ENCODE measurements at places on chromosomes 6 and 20.

DNA sequence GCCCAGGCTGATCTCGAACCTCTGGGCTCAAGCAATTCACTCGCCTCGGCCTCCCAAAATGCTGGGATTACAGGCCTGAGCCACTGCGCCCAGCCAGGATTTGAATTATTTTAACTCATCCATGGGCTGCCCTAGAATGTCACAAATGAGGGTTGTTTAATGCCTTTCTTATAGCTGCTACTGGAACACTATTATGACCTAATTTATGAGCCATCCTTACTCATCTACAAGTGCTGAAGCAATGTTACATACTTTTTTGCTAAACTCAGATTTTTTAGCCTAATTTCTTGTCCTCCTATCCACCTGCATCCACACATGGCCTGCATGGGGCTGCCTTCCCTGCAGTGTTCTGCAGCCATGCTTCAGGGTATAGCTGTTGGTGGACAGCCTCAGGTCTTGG is 59.9 kb downstream of the RTN4IP1 start:
- no peak for DNase-seq

DNA sequence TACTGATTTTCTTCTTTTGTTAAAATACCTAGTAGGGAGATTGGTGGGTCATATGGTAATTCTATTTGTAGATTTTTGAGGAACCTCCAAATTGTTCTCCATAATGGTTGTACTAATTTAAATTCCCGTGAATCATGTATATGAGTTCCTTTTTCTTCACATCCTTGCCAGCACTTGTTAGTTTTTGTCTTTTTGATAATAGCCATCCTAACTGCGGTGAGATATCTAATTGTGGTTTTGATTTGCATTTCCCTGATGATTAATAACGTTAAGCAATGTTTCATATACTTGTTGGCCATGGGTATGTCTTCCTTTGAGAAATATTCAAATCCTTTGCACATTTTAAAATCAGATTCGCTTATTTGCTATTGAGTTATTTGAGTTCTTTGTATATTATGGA is 110.9 kb downstream of the JAG1 start:
- DNase-seq, result no peak

DNA sequence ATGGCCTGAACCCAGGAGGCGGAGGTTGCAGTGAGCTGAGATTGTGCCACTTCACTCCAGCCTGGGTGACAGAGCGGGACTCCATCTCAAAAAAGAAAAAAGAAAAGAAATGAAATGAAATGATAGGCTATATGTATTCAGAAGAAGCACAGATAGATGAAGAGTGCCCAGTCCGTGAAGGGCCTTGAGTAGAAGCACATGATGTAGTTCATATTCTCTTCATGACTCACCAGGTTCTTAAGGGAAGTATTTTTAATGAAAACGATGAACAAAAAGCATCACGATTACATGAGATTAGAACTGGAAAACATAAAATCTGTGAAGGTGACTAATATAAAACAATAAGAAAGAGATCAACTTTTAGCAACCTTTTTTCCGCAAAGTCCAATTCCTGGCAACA is 29.8 kb downstream of the TPD52L1 start:
- no peak for DNase-seq

GRCh38 chr20:18404172-18404571 is 62.7 kb downstream of the DZANK1 start:
- DNase-seq, result no peak

GRCh38 chr6:142313284-142313683 is 11.5 kb downstream of the ADGRG6 start:
- no peak for DNase-seq

DNA sequence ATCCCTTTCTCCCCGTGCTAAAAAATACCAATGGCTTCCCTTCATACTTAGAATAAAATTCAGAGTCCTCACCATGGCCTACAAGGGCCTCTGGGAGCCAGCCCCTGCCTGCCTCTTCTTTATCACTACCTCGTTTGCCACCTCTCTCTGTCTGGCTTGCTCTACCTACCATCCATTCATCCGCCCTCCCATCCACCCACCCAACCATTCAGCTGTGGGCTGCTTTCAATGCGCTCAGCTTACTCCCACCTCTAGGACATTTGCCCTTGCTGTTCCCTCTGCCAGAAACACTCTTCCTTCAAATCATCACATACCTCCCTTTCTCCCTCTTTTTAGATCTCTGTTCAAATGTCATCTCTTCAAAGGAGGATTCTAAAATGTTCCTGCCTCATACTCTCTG is 44.4 kb downstream of the PACSIN1 start:
- DNase-seq, result no peak

GRCh38 chr6:127115746-127116145 is 2.7 kb upstream of the RSPO3 start:
- DNase-seq, result peak; percentile 84

- no peak for DNase-seq
Measured at GRCh38 chr6:127519469-127519785, 292 bp upstream of the MTCL3 start.

DNA sequence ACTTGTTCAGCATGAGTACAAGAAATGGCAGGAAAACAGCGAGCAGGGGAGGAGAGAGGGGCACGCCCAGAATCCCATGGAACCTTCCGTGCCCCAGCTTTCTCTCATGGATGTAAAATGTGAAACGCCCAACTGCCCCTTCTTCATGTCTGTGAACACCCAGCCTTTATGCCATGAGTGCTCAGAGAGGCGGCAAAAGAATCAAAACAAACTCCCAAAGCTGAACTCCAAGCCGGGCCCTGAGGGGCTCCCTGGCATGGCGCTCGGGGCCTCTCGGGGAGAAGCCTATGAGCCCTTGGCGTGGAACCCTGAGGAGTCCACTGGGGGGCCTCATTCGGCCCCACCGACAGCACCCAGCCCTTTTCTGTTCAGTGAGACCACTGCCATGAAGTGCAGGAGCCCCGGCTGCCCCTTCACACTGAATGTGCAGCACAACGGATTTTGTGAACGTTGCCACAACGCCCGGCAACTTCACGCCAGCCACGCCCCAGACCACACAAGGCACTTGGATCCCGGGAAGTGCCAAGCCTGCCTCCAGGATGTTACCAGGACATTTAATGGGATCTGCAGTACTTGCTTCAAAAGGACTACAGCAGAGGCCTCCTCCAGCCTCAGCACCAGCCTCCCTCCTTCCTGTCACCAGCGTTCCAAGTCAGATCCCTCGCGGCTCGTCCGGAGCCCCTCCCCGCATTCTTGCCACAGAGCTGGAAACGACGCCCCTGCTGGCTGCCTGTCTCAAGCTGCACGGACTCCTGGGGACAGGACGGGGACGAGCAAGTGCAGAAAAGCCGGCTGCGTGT is 11.6 kb downstream of the TNFAIP3 start:
- no peak for DNase-seq

DNA sequence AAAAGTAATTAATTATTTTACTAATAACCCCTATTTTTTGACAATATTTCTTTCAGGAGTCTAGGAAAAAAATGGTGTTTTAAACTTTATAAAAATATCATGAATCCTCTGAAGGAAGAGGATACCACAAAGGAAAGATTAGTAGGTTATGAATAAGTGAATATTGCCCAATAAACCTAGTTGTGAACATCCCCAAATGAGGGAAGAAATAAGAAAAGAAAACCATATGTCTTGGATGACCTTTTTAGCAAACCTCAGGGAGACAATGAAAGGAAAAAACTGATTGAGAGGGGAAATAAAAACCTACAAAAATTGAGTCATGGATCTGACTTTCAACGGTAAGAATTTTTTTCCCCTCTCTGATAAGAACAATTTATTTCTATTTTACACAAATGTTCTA is 34.4 kb downstream of the TENT5A start:
- DNase-seq, result no peak

DNA sequence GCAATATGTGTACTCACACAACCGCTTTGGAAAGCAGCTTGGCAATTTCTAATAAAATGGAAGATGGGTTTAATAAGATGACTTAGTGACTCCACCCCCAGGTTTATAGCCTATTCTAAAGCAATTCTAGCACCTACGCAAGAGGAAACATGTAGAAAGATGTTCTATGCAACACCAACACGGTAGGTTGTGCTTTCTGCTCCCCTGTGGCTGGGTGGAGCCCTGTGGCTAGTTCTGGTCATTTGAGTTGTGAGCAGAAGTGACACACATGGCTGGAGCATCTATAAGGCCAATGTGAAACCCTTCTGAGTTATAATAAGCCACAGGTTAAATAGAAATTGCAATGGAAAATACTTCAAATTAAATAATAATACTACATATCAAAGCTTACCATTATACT is 310.7 kb downstream of the CD83 start:
- DNase-seq, result no peak

- no peak for DNase-seq
Measured at GRCh38 chr6:125066964-125067363, 86.6 kb upstream of the TPD52L1 start.

DNA sequence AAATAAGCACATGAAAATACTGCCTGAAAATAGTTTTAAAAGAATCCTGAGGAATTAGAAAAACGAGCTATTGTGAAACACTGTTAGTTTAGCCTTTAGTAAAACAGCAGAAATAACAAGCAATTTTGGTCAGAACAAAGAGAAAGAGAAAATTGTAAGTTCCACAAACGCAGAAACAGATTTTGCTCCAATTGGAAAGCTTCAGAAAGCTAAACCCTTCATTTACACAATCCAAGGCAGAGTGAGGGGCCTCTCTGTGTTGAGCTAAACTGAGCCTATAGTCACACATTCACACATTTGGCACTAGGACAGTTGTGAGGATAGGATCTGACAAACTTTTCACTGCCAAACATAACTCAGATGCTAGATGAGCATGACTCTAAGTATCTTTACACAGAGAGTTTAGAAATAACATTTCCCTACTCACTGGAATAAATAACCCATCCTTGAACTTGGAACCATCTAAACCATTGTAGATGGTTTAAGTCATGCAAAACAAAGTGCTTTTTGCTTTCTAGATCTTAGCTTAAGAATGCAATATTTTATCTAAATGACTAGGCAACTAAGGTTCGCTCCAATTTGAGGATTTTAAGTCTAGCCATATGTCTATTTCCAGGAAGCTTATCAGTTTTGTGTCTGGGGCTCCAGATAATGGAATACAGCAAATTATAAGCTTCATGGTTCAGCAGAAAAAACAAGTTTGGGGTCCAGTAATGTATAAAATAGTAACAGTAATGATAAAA is 122.6 kb downstream of the SGK1 start:
- peak; percentile 41 for DNase-seq

GRCh38 chr6:21598674-21599023 is 5.1 kb downstream of the SOX4 start:
- no peak for DNase-seq

GRCh38 chr6:158707821-158708195 is 58.0 kb downstream of the SYTL3 start:
- no peak for DNase-seq

- no peak for DNase-seq
Measured at GRCh38 chr6:135372758-135373157, 124.8 kb downstream of the AHI1 start.

GRCh38 chr6:7590918-7591302 is 912 bp downstream of the SNRNP48 start:
- no peak for DNase-seq

GRCh38 chr20:49281059-49281912 is 3.4 kb upstream of the ZNFX1 start:
- DNase-seq, result no peak

DNA sequence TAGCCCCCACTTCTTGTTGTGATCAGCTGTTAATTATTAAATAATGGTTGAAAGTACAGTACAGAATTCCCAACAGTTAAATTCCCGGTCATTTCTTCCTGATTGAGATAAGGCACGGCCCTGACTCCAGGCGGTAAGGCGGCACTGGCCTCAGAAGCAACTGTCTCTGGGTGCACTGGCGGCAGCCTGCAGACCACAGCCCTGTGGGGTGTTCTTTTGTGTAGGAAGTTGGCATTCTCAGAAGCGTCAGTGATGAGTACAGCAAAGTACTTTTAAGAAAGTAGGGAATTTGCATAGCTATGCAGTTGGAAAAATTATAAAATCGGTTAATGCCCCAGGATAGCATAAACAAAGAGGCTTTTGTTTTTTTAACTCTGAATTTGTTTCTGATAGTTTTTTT is 50.5 kb downstream of the SAMD5 start:
- no peak for DNase-seq

GRCh38 chr20:42083280-42083679 is 465.1 kb upstream of the CHD6 start:
- no peak for DNase-seq

- peak; percentile 82 for DNase-seq
Measured at GRCh38 chr20:42319252-42320013, 701.3 kb upstream of the CHD6 start.

GRCh38 chr6:15378272-15378671 is 132.4 kb downstream of the JARID2 start:
- no peak for DNase-seq

DNA sequence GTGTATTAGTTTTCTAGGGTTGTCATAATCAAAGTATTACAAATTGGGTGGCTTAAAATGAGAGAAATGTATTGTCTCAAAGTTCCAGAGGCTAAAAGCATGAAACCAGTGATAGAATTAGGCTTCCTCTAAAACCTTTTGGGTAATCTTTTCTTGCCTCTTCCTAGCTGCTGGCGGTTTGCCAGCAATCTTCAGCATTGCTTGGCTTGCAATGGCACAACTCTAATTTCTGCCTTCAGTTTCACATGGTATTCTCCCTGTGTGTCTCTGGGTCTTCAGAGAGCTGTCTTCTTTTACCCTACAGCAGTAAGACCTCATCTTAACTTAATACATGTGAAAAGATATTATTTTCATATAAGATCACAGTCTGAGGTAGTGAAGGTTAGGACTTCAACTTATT is 479.1 kb upstream of the GJE1 start:
- DNase-seq, result no peak

DNA sequence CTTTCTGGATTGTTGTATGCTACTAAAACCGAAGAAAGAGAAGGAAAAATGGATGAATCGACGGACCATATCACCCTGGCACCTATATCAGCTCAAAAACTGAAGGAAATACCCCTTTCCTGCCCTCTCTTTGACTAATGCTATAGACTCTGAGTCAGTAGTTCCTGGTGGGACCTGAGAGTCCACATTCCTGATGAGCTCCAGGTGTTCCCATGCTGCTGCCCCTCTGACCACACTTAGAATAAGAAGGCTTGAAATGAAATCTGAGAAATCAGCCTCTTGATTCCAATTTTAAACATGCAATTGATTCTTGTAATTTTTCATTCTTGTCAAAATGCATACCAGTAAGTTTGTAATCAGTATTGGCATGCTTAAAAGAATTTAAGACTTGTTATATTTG is 75.2 kb downstream of the PRL start:
- DNase-seq, result no peak

DNA sequence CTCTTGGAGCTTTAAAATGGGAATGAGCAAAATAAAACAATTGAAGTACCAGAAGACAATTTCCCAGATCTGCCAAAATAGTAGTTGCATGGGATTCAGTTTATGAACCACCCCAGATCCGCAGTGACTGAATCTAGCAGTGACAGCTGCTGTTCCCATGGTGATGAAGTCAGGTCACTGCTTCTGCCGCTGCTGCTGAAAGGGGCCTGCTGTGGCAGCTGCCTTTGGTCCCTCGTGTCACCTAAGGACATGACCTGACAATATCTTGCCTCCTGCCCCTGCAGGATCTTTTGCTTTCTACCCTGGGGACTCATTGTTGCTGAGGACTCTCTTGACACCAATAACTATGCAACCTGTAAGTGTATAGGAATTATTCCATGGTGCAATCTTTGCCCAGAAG is 34.3 kb upstream of the OGFRL1 start:
- no peak for DNase-seq

Data from skin of body (tissue), 3 donors.